ENCODE measurements at places on chromosomes 6 and 20.

DNA sequence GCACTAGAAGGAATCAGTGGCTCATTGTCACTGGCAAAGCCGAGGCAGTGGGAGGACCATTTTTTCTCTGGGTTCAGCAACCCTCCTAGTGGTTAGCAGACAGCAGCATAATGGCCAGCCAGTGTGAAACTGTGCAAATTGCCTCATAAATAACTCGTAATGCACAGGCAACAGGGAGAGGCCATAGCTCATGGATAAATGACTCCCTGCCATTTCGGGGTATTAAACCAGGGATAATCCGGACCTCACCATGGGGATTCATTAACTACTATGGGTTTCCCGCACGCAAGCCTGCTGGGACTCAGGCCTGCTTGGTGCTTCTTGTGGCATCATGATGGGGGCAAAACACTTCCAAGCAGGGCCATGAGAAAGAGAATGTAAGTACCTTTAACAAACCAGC lies 158.2 kb upstream of the CHD6 start:
- no peak for DNase-seq

GRCh38 chr6:164753517-164753916 lies 555.9 kb downstream of the C6orf118 start:
- no peak for DNase-seq

- DNase-seq, result no peak
These were observed 38.4 kb upstream of the OCSTAMP start for GRCh38 chr20:46588532-46589511.

GRCh38 chr6:44733868-44734267 lies 346.4 kb downstream of the CDC5L start:
- DNase-seq, result no peak

- no peak for DNase-seq
These were observed 3.3 kb downstream of the NPEPL1 start for GRCh38 chr20:58695895-58696375.

DNA sequence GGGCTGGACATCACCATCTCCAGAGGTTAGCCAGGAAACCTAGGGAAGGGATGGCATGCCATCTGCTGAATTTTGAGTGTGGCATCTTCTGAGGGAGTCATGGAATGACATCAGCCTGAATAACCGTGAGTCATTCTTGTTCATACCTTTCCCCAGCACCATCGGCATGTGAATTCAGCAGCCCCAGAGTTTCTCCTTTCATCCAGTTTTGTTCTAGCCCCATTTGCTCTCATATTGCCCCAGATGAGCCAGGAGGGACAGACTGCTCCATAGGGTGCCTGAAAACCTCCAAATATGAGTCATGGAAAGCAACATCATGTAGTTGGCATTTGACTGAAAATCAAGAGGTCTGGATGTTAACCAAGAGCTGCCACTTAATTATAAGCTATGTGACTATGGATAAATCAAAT lies 219.2 kb upstream of the SGK1 start:
- DNase-seq, result peak; percentile 78

- DNase-seq, result no peak
These were observed 24.8 kb downstream of the AFDN start for GRCh38 chr6:167851370-167851952.

DNA sequence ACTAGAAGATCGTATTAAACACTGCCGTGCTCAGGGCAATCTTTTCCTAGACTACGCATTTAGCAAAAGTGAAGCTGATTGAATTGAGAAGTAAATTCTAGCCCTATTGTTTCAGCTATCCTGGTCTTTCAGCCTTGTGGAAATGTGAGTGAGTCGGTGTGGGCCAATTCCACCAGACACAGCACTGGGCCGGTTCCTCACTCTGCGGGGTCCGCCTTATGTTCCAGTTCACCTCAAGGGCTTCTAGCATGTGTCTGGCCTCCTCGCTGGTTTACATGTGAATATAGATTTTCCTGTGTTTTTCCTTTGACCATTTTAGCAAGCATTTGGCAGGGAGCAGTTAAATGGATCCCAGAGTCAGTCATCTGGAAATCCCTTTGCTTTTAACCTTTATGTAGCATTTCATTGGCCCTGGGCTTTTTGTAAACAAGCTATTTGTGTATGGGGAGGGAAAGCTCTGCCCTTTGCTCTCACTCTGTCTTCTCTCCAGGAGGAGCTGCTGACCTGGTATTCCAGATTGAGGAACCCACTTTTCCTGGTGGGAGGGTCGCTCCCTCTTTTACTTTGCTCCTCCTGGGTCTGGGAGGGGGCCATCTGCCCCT lies 12.4 kb upstream of the GTSF1L start:
- DNase-seq, result no peak

DNA sequence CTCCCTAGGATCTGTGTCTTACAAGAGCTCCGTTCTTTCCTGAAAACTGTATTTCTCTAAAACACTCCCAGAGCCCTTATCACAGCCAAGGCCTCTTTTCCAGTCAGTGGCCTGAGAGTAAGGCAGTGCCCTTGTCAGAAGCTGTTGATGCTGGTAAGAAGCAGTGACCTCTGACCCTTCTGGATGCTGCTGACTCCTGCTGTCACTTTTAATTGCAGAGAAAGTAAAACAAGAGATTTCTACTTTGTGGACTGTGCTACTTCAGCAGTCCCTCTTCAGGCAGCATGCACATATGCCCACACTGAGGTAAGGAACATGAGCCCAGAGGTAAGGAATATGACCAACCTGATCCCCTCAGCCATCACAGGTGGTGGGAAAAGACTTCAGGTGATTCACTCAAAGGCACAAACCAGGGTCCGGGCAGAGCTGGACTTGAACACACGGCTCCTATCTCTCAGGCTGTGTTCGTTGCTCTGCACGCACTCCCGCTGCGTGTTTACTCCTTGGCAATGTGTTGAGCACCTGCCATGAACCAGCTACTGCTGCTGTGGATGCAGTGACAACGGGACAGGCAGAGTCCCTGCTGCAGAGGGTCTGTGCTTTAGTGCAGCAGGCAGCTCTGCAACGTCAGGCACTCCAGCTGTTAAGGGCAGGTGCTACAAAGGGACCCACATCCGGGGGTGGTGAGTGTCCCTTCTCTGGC lies 201.9 kb upstream of the CST7 start:
- DNase-seq, result no peak

GRCh38 chr20:60528141-60528540 lies 569.9 kb downstream of the CDH26 start:
- DNase-seq, result no peak

DNA sequence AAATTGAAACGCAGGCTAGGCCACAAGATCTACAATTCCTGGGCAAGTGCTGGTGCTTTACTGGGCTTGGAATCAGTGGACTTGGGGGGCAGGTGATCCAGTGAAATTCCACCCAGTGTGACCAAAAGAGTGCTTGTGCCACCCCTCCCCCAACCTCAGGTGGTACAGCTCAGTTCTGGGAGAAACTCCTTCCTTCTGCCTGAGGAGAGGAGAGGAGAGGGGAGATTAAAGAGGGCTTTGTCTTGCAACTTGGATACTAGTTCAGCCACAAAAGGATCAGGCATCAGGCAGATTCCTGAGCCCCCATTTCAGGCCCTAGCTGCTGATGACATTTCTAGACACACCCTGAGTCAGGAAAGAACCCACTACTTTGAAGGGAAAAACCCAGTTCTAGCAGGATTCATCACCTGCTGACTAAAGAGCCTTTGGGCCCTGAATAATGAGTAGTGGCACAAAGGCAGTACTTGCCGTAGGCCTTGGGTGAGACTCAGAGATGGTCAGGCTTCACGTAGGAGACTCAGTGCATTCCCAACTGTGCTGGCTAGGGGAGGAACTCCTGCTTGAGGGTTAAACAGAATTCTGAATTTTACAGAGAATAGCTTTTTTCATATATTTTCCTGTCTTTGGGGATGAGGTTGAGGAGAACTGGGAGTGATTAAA lies 446.7 kb downstream of the BMP2 start:
- no peak for DNase-seq

GRCh38 chr6:35092362-35093117 lies 48.6 kb downstream of the TCP11 start:
- no peak for DNase-seq

- DNase-seq, result no peak
These were observed 22.7 kb upstream of the TGM6 start for GRCh38 chr20:2358006-2358405.

GRCh38 chr20:10502098-10502526 lies 67.0 kb downstream of the SLX4IP start:
- no peak for DNase-seq

- DNase-seq, result no peak
These were observed 77.8 kb downstream of the STXBP5 start for GRCh38 chr6:147281895-147282565.

GRCh38 chr6:73854998-73855718 lies 159.2 kb downstream of the CD109 start:
- no peak for DNase-seq

DNA sequence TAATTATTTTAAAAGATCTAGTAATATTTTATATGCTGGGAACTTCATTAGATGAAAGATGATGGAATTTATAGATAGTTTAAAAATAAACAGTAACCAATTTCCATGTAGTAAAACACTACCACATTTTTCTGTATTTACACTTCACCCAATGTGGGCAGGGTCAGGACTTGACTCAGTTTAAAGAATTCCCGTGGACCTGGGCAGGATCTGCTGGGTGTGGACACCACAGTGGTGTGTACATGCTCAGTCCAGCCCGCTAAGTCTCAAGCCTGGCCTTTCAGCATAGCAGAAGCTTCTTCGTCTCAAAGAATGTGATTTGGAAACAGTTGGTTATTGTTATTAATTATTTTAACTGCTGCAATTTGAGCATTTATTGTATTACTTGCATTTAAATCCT lies 364.2 kb downstream of the SYNE1 start:
- DNase-seq, result no peak

- DNase-seq, result no peak
These were observed 69.8 kb downstream of the TMEM170B start for GRCh38 chr6:11607383-11607782.

GRCh38 chr6:169846286-169847056 lies 95.0 kb downstream of the ERMARD start:
- DNase-seq, result no peak

GRCh38 chr20:25271486-25272222 lies 23.8 kb downstream of the PYGB start:
- no peak for DNase-seq

DNA sequence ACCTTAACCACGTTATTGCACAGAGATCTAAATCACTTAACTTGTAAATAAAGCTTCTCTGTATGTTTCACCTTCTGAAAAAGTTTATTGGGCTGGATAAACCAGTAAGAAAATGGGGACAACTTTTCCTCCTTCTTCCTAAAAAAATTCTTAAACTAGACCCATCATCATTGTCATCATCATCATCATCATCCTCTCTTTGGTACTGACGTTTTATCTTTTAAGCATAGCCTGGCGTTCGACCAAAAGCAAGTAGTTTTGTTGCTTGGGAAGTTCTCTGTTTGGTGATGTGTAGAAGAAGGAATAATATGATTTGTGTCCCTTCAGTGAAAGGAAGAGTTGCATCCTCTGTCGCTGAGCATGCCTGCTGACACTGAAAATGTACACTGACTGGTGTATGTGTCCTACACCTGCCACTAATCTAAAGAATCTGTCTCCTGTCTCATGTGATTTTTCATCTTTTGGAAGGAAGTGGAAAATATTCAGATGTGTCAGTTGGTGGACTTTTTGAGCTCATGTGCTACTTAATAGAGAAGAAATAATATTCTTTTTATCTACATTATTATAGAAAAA lies 2.5 kb downstream of the CLVS2 start:
- no peak for DNase-seq

DNA sequence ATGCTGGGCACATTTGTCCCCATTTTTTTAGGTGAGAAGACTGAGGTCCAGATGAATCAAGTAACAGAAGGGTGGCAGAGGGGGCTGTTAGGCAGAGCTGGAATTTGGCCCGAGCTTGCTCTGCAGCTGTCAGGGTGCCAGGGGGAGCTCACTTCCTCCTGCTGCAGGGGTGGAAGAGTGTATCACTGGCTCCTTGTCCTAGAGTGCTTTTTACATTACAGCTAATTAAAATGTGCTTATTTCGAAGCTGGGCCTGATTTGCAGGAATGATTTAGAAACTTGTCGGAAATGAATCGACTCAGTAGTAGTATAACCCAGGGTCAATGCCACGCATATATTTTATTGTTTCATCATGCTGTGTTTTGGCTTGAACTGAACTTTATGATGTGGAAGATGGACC lies 11.1 kb downstream of the TOX2 start:
- no peak for DNase-seq

GRCh38 chr20:32752458-32753250 lies 9.4 kb upstream of the COMMD7 start:
- DNase-seq, result no peak

GRCh38 chr6:74574794-74575193 lies 631.1 kb downstream of the COL12A1 start:
- DNase-seq, result no peak

DNA sequence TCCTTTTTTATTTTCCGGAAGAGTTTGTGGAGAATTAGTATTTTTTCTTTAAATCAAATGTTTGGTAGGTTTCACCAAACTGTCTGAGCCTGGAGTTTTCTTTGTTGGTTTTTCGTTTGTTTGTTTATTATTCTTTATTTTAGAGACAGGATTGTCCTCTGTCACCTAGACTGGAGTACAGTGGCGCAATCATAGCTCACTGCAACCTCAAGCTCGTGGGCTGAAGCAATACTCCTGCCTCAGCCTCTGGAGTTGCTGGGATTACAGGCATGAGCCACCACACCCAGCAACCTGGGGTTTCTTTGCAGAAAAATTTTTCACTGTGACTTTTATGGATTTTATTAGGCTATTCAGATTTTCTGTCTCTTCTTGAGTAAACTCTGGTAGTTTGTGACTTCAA lies 120.2 kb upstream of the LOC128125822 start:
- no peak for DNase-seq

DNA sequence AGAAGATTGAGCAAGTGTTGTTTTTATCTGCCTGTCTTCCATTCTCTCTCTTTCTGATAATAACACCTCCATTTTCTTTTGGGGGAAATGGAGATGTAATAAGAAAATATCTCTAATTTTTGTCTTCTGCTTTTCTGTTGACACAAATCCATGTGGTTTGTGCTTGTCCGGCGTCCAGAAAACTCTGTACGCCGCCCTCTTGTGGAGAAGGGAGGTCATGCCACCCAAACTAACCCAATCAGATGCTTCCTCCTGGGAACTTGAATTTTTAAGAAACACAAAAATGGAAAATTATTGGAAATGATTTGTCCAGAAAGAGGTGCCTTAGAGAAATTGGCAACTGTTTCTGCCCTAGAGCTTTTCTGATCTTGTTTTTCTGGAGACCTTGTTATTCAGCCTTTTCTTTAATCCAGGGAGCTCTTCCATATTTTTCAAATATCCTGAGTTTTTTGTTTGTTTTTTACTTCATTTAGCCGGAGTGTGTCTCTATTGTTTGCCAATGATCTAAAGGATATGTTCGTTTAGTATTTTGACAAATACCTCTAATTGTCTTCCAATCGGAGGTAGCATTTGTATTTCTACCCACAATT lies 17.8 kb upstream of the FNDC1 start:
- DNase-seq, result no peak

DNA sequence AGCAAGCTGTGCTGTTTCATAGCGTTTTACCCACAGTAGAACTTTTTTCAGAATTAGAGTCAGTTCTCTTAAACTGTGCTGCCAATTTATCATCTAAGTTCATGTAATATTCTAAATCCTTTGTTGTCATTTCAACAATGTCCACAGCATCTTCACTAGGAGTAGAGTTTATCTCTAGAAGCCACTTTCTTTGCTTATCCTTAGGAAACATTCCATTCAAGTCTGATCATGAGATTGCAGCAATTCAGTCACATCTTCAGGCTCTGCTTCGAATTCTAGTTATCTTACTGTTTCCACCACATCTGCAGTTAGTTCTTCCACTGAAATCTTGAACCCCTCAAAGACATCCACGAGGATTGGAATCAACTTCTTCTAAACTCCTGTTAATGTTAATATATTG lies 12.5 kb downstream of the CTNNBL1 start:
- DNase-seq, result no peak

- DNase-seq, result no peak
These were observed 338.9 kb downstream of the ESR1 start for GRCh38 chr6:152146385-152146784.

- no peak for DNase-seq
These were observed 113.3 kb downstream of the LY86 start for GRCh38 chr6:6701864-6702263.

All from NCI-H446 treated with DMSO at 0.1 percent for 48 hours (cell line).